ENCODE measurements at places on chromosomes 6 and 20.

- DNase-seq = no peak
Observed at GRCh38 chr20:59405226-59406200, 105.1 kb downstream of the EDN3 start.

GRCh38 chr6:148441454-148441911 lies 98.8 kb downstream of the SASH1 start:
- DNase-seq = no peak

GRCh38 chr6:32882879-32883250 lies 28.9 kb downstream of the PSMB9 start:
- no peak for DNase-seq

- no peak for DNase-seq
Observed at GRCh38 chr6:56144538-56145324, 102.6 kb downstream of the COL21A1 start.

GRCh38 chr20:12925210-12925755 lies 83.5 kb upstream of the SPTLC3 start:
- no peak for DNase-seq

DNA sequence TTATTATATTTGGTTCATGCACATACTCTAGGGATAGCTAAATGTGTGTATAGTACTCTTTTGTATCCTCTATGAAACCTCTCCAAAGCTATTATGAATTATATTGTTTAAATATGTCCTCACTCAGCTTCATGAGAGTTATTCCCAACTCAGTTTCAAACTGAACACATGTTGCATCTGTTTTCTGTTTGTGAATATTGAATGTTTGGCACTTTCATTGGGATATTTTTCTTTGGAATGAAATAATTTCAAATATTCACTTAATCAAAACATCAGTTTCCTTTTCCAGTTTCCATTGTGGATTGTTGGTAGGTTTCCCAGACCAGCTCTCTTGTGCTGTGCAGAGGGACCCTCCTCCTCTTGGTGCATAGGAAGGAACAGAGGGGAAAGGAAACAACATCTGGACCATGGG lies 46.6 kb downstream of the HDAC2 start:
- no peak for DNase-seq

- DNase-seq = no peak
Observed at GRCh38 chr6:116955773-116956172, 78.7 kb downstream of the RFX6 start.

DNA sequence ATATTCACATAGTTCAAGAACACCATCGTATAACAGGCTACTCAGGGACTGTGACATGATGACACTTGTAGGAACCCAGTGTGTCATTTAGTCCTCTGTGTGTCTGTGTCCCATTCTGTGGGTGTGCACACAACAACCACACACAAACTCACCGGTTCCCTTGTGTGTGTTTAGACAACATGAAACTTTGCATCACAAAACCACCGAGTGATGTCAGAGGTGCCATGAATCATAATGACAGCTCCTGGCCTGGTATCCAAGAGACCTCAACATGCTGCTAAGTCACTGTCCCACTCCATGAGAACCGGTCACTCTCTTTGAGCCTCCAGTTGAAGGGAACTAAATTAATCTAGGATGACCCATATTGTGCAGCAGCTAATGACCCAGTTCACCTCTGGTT lies 421.3 kb downstream of the PREX1 start:
- DNase-seq = no peak

DNA sequence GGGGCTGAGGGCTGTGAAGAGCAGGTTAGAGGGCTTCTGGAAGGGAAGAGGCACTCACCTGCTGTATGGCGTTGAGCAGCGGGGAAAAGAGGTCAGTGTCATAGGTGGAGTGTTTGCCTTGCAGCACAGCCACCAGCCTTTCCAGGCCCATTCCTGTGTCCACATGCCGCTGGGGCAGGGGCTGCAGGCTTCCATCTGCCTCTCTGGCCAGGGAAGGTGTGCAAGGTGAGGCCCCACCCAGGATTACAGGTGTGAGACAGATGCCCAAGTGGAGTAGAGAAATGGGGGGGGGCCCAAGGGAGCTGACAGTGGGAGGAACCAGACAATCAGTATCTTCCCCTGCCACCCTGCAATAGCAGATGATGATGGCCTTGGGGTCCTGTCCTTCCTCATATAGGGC lies 2.9 kb downstream of the AARS2 start:
- DNase-seq = no peak

DNA sequence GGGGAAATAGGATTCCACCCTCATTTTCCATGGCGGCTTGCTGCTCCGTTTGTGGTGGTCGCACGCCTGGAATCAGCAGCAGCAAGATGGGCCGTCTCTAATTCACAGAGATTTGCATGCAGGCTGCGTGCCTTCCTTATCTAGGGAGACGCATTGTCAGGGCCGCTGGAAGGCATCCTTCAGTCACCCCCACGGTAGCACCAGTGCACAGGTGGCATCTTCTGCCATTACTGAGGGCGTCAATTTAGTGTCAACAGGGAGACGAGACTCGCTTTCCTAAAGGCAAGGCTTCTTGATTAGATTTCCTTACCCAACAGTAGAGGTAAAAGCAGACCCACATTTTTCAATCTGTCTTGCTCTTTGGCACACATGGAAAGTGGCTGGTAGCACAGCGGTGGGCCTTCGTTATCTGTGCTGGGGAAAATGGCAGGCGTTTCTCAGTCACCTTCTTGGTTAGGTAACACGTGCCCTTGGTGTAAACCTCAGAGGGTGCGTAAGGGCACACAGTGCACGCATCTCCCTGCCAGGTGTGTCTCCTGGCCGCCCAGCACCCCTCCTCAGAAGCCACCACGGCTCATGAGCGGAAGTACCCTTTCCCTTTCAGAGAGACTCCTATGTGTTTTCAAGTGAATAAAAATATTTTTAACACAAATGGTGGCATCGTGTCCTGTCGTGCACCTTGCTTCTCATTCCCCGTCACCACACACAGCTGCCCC lies 27.3 kb upstream of the VSTM2L start:
- no peak for DNase-seq

Measured in activated T-cell treated with anti-CD3 and anti-CD28 coated beads for 4 hours (primary cell).